ENCODE measurements at places on chromosomes 6 and 20.

- DNase-seq, result peak; percentile 23
These were observed 39.0 kb downstream of the DSE start for GRCh38 chr6:116409756-116410155.

DNA sequence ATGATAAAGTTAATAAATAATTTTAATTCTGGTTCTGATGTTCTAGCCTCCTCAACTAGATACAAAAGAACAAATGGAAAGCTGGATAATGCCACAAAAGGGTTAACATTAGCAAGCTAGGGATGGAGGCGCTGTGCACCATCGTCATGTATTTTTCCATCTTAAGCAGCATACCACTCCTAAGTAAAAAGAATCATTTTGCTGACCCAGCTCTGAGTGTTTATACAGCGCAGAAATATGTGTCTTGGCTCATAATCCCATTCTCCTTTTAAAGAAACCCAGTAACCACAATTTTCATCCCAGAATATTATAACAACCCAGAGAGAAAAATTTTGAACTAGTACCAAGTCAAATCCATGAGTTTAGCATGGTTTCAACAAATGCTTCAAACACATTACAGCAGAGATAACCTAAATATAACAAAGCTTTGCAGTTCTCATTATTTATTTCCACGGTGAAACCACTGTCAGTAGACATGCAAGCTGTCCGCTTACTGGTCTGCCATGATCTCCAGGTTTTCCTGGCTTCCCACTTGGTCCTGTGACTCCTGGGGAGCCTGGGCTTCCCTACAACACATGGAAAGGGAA, 111.1 kb downstream of the COL12A1 start:
- no peak for DNase-seq

DNA sequence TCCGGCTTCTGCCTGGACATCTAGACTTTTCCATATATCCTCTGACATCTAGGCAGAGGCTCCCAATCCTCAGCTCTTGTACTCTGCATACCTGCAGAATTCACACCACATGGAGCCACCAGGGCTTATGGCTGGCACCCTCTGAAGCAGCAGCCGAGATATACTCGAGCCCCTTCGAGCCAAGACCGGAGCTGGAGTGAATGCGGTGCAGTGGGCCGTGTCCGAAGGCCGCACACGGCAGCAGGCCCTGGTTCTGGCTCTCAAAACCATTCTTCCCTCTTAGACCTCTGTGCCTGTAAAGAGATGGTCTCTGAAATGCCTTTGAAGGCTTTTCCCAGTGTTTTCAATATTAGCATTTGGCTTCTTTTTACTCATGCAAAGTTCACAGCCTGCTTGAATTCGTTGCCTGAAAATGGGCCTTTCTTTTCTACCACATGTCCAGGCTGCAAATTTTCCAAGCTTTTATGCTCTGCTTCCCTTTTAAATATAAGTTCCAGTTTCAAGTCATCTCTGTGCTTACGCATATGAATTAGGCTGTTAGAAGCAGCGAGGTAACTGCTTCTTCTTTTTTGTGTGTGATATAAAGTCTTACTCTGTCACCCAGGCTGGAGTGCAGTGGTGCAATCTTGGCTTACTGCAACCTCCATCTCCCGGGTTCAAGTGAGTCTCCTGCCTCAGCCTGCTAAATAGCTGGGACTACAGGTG, 3.8 kb upstream of the SIRPB1 start:
- DNase-seq, result no peak

DNA sequence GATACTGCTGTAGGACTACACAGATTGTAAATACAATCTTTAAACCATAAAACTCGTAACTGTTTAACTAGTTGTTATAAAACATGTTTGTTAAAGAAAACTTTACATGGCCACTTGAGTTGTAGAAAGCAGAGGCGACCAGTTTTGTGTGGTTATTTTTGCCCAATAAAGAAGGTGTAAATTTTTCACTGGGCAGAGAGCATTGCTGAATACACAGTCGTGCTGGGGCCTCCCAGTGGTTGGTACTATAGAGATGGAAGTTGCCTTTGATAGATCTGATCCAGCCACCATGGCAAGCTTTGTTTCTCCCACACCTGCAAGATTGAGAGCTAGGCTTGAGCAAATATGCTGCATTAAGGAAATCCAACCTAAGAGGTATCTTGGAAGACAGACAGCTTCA, 34.0 kb upstream of the YWHAB start:
- DNase-seq, result no peak

DNA sequence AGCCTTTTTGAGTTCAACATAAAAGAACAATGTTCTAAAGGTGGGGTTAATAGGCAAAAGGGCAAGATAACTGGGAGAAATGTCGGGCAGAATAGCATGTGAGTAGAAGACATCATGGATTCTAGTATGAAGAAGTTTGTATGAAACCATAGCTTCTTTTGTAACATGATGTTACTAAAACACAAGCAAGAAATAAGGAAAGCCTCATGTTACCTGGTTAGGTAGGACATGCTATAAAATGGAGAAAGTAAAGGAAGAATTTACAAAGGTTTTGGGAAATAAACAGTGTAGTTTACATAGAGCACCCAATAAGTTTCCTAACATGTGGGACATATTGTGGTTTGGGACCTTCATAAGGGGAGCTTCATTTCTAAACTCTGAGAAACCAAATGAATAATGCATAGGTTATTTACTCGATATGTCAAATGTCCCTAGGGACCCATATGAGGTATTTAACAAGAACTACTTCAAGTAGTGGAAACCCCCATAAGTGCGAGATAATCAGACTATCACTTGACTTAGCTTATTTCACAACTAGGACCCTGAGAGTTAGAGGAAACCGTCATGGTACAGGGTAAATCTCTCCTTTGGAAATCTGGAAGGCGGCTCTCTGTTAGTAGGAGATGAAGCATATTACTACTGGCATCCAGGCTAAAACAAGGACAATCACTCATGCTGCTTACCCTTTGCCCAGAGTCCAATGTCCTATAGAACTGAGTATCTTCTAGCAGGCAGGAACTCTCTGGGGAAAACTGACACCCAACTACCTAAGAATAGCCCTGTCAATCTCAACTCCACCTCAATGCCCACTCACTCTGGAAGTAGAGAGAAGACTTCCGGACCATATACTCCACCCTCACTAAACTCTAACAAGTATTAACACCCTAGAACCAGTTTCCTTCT, 57.5 kb downstream of the ILRUN start:
- DNase-seq, result peak; percentile 33

DNA sequence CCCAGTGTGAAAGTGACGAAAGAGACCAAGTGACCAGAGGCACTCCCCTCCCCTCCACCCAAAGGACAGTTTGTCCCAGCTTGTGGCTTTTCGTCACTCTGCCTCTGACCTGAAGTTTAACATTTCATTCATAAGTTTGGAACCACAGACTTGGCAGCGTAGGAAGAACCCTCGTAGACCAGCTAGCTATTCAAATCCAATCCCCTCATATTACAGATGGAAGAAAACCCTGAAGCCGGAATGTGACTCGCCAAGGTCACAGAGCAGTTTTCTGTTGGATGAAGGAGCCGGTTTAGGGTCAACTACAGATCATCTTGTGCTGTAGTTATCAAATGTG, 3.9 kb upstream of the SYS1 start:
- no peak for DNase-seq

Data from GM19239 (cell line).